ENCODE measurements at places on chromosomes 1 and 21.

- no peak for DNase-seq
Observed at GRCh38 chr1:208741296-208741695, 497.1 kb upstream of the PLXNA2 start.

DNA sequence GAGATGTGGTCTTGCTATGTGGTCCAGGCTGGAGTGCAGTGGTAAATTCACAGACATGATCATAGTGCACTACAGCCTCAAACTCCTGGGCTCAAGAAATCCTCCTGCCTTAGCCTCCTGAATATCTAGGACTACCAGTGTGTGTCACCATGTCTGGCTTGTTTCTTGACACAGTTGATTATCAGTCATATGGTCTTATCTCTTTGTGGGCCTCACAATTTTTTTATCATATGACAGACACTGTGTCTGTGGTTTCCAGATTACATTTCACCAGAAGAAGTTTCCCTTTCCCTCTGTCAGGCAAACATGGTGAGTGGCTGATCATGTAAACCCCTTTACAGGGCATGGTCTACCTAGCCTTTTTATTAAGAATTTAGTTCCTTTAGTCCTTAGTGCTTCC, 96.1 kb downstream of the HFM1 start:
- DNase-seq: no peak

- no peak for DNase-seq
Observed at GRCh38 chr21:37607081-37607480, 240.5 kb downstream of the DYRK1A start.

- DNase-seq: no peak
Observed at GRCh38 chr1:92410706-92411105, 76.0 kb downstream of the GFI1 start.

GRCh38 chr1:115656461-115657077, 14.8 kb downstream of the VANGL1 start:
- DNase-seq: no peak

DNA sequence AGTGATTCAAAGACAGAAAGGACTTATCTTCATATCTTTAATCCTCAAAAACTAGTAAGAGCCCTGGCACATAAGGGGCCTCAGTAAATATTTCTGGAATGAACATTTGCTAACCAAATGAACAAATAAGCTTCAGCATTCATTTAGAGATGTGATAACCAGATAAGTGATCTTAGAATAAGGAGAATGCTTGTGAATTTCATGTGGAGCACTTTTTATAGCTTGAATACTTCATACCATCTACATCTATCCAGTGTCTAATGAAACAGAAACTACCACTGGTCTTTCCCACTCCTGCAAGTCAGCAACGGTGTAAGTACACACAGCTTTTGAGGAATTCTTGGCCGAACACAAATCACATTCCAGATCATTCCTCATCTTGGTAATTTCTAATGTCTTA, 38.5 kb downstream of the EDEM3 start:
- DNase-seq: no peak

GRCh38 chr21:25506261-25506660, 101.0 kb downstream of the MRPL39 start:
- DNase-seq: no peak

DNA sequence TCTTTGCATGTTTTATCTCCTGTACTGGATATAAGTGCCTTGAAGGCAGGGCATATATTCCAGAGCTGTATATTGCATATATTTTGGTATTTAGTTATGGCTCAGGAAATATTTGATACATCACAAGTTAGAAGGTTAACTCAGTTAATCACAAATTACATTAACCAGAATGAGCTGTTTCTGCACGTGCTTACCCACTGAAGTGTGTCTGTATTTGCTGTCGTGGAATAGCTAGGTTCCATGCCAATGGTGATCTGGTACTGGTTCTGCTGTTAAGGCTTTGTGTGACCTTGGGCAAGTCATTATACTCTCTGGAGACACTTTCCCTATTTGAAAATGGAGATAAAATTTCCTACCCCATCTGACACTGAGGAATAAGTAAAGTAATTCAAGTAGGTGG, 50.7 kb downstream of the OSBPL9 start:
- no peak for DNase-seq

DNA sequence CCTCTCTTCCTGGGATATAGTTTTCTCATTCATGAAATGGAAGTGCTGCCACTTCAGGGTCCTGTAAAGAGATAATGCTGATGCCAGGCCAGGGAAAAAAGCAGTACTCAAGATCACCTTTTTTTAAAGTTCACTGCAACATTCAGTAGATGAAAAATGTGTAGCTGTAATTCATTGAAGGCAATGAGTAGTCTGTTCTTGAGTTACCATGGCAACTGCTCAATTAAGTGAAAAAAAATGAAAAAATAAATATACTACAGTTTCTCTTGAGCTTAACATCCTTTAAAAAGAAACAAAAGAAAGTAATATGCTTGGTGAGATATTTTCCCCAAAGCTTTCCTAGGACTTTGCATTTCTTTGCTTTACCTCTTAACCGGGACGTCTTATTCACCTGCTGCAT, 183.3 kb downstream of the AK5 start:
- DNase-seq: no peak

DNA sequence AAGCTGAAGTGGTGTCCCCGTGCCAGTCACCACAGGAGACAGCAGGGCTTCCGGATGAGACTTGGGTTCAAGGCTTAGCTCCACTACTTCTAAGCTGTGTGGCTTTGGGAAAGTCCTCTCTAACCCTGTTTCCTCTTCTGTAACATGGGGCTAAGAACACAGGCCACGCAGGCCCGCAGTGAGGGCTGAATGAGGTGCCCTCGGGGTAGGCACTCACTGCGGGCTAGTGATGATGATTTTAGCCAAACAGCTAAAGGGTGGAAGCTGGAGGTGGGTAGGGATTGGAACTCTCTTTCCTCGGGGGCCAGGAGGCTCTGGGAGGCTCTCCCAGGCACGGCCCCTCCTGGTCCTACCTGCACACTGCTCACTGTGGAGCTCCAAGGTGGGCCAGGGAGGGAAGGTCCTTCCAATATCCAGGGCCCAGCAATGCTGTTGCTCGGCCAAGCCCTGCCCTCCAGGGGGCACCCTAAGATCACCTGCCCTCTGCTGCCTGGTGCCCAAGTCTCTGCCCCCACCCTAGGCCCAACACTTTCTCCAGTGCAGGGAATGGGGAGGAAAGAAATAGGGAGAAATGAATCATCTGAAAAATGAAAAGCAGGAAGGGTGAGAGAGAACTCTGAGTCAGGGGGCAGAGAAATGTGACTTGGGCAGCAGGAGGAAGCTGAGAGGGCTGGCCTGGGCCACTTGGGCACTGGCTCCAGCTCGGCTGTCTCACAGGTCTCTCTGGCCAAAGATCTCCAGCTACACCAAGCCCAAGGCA, 19.2 kb upstream of the EVA1B start:
- DNase-seq: no peak

DNA sequence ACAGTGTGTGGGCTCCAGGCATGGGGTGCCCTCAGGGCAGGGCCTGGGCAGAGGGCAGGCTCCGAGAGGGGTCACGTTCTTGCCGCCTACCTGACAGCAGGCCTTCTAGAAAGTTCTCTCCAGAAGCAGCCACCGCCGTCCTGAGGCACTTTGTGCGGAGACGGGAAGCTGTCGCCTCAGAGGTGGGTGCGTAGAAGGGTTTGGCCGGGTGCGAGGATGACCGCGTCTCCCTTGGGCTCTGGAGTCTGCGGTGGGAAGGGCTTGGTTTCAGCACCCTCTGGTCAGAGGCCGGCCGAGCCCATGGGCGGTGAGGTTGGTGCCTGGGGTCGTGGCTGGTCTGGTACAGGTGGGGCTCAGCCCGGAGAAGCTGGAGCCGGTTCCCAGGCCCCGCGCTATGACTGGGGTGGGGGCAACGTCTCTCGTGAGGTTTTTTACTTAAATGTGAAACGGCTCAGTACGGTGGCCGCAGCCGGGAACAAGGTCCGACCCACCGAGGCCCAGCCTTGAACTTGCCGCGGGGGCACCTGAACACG, 10.1 kb upstream of the TTLL10 start:
- DNase-seq: no peak

DNA sequence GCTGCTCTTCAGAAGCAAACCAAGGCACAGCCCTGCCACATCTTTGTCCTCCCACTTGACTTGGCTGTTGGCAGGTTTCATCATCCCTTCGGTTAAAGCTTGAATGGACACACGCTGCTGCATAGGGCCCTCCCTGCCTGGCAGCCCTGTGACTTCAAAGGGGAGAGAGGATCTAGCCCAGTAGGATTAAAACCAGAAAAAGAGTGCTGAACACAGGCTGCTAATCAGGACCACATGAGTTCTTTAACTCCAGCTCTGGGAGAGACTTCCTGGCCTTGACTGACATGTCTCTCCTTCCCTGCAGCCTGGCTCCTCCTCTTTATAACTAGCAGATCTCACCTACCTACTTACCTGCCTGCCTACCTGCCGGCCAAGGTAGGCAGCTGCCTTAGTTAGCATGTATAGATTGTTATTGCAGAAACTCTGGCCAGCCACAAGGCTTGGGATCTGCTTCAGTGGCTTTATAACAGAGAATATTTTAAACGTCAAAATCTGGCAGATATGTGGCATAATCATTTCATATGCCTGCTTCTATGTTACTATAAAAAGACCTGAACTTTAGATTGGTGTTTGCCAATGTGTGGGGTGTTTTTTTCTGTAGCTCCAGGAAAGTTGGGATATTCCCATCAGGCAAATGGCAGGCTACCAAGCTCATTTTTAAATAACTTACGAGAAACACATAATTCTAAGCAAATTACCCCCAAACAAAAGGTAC, 49.4 kb downstream of the ERG start:
- DNase-seq: no peak

- no peak for DNase-seq
Observed at GRCh38 chr1:82837766-82838465, 1037.2 kb downstream of the ADGRL2 start.

GRCh38 chr1:185733818-185734735, at the start of gene HMCN1:
TSS of gene HMCN1 (plus strand) at chr1:185734391. CDS start at chr1:185734780, 389 bp downstream.
- peak; percentile 82 for DNase-seq

DNA sequence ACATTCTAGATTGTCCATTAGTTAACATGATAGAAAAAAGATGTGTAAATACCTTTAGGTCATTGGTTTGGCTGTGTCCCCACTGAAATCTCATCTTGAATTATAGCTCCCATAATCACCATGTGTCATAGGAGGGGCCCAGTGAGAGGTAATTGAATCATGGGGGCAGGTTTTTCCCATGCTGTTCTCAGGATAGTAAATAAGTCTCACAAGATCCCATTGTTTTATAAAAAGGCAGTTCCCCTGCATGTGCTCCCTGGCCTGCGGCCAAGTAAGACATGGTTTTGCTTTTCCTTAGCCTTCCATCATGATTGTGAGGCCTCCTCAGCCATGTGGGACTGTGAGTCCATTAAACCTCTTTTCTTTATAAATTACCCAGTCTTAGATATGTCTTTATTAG, 32.5 kb upstream of the SLC44A5 start:
- DNase-seq: no peak

DNA sequence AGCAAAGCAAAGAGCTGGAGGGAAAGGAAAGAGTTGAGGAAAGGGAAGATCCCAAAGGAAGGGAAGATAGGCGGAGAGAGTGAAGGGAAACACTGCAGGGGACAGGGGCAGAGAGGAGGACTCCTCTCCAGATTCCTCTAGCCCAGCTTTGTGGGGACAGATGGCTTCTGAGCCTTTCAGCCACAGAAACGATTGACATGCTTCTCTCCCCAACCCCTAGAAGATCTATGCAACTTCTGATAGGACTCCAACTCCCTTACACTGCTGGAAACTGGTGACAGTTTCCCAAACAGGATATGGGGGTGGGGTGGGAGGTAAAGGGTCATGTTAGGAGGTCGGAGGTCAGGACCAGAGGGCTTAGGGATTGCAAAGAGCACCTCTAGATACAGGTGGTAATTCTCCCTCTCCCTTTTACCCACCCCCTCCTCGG, 6.5 kb downstream of the MEX3A start:
- DNase-seq: no peak

GRCh38 chr1:151574575-151575529, 34.7 kb downstream of the TUFT1 start:
- DNase-seq: no peak

DNA sequence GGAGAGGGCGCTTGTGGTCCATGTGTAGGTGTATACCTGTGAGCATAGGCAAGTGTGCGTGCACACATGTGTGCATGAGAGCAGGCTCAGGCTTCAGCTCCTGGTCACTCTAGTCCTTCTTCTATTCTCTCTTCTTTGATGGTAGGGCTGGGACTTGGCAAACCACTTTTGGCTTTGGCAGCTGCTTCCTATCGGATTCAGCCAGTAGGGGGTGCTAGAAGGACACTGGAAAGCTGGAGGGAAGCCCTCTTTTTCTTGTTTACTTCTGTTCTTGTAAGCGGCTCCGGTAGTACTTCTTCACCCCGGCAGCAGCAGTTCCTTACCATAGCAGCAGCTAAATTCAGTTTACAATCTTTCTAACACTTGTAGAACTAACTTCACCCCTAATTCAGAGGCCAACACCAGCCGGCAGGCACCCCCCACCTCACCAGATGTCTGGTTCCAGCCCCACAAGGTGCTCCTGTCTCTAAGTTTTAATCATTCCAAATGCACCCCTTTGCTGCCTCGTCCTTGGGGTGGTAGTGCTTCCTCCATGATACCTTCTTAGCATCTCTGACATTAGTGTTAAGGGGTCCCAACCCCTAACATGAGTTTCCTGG, 25.1 kb downstream of the NENF start:
- DNase-seq: no peak

- no peak for DNase-seq
Observed at GRCh38 chr1:200133123-200133522, 105.6 kb downstream of the NR5A2 start.

- DNase-seq: no peak
Observed at GRCh38 chr1:223847781-223848345, 2.1 kb upstream of the TP53BP2 start.

- no peak for DNase-seq
Observed at GRCh38 chr1:53535846-53536245, 76.6 kb downstream of the DMRTB1 start.

- DNase-seq: no peak
Observed at GRCh38 chr1:236090741-236091147, 25.9 kb upstream of the NID1 start.

GRCh38 chr21:39451332-39452206, at the start of gene SH3BGR:
TSS of gene SH3BGR (plus strand) at chr21:39451970. CDS start at chr21:39452097, 127 bp downstream.
- peak; percentile 55 for DNase-seq

DNA sequence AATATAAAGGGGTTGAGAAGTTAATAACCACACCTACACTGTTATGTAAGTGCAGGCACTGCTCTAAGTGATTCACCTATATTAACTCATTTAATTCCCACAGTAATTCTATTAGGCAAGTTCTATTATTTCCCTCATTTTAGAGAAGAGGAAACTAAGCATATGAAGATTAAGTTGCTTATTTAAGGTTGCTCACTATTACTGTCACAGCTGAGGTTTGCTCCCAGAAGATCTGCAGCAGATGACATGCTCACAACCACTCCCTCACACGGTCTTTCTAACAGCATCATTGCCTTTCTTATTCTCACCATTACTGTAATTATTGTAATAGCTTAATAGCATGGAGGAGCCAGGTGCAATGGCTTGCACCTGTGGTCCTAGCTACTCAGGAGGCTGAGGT, 196.4 kb upstream of the GREM2 start:
- DNase-seq: no peak

DNA sequence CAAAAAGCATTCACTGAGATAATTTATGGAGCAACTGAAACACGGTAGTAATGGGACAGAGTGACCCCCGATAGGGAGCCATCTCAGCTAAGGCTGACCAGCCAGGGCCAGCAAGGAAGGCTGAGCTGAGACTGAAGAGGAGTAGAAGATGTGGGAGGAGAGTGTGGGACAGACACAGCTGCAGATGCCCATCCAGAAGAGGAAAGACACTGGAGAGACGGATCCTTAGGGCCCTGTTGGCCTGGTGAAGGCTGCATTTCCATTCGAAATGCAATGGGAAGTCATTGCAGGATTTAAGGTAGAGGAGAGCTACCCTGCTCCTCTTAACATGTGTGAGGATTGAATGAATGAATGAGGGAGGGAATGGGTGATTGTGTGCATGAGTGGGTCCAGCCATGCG, 44.0 kb upstream of the LRP8 start:
- DNase-seq: peak; percentile 10

- no peak for DNase-seq
Observed at GRCh38 chr1:1629430-1630190, 2.4 kb upstream of the MMP23B start.
